Tongue (tissue), 3 donors: ENCODE measurements at places on chromosomes 5 and 9. TPM values are rescaled to one million over a fixed set of nuclear protein-coding genes. Genes with fewer than 3 reads are reported as not detected.

The SPEF2 gene
- total RNA-seq: 20.0 TPM

The PPP3R2 gene
- total RNA-seq: not detected

The LCN1 gene
- total RNA-seq: 373 TPM

The ISOC1 gene
- 35.7 TPM for total RNA-seq

The EXD3 gene
- total RNA-seq: 19.9 TPM

The STPG3 gene
- not detected for total RNA-seq

The CARD9 gene
- 4.3 TPM for total RNA-seq

The RNF38 gene
- total RNA-seq: 20.5 TPM

The ARID3C gene
- 0.31 TPM for total RNA-seq

The PCDHB10 gene
- 6.1 TPM for total RNA-seq

The BHMT2 gene
- total RNA-seq: 5.1 TPM

The TARS1 gene
- total RNA-seq: 112 TPM

The NUTM2G gene
- not detected for total RNA-seq

The MUSK gene
- 10.8 TPM for total RNA-seq

The INSYN2B gene
- 0.21 TPM for total RNA-seq

DNA sequence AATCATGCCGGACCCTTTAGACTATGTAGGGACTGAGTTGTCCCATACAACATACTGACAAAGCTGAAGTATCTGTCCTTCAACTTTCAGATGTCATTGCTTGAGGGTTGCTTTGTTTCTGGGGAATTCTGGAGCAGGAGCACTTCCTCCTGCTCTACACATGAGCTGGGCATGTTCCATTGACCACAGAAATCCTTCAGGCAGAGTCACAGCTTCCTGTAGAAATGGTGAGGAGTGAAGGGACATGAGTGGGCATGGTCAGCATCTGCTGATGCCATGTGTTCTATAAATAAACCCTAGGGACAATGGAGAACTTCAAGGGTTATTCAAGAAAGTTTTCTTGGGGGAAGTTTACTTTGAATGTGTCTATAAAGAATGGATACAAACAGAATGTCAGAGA lies 296.6 kb upstream of the FBXL7 start:
- DNase-seq: no peak

GRCh38 chr5:74394916-74395880 lies 245.3 kb downstream of the ENC1 start:
- no peak for DNase-seq

GRCh38 chr9:14081745-14082144 lies 232.2 kb downstream of the NFIB start:
- no peak for DNase-seq

GRCh38 chr9:114777821-114778609 lies 27.8 kb downstream of the TNFSF15 start:
- no peak for DNase-seq

GRCh38 chr9:13351778-13352386 lies 72.4 kb upstream of the MPDZ start:
- DNase-seq: peak; percentile 87

DNA sequence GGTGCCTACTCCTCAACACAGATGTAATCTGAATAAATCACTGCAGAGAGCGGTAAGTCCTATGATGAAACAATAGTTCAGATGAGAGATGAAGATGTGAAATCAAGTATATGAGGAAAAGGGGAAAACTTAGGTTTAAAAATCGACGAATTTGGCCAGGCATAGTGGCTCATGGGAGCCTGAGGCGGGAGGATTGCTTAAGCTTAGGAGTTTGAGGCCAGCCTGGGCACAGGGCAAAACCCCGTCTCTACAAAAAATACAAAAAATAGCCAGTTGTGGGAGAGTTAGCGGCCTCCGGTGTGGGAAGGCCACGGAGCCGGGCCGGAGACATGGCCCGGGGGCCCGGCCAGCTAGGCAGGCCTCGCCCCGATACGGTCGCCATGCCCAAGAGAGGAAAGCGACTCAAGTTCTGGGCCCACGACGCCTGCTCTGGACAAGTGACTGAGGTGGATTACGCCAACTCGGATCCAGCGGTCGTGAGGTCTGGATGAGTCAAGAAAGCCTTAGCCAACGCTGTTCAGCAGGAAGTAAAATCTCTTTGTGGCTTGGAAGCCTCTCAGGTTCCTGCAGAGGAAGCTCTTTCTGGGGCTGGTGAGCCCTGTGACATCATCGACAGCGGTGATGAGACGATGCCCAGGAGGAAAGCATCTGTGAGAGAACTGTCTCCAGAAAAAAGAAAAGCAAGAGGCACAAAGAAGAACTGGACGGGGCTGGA lies 62.8 kb upstream of the SUB1 start:
- no peak for DNase-seq

- no peak for DNase-seq
Measured at GRCh38 chr5:171242521-171242920, 66.5 kb upstream of the TLX3 start.

DNA sequence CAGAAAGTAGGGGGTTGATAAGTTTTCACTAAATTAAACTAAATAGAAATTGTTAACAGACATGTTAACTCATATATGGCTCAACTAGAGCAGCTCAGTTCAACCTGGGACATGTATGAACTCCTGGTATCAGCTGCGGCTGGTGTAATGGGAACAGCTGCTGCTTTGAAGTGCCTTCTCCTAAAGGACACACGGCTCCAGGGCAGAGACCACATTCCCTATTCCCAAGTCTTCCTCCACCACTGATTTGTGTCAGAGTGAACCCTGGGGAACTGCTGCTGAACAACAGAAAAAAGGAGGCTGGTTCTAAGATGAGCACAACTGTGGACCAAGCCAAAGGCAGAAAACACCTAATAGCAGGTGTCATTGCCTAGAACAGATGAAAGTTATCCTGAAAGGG lies 71.1 kb downstream of the MAPKAP1 start:
- DNase-seq: peak; percentile 43

- DNase-seq: peak; percentile 48
Measured at GRCh38 chr9:33619666-33620404, 95.8 kb downstream of the ANKRD18B start.

DNA sequence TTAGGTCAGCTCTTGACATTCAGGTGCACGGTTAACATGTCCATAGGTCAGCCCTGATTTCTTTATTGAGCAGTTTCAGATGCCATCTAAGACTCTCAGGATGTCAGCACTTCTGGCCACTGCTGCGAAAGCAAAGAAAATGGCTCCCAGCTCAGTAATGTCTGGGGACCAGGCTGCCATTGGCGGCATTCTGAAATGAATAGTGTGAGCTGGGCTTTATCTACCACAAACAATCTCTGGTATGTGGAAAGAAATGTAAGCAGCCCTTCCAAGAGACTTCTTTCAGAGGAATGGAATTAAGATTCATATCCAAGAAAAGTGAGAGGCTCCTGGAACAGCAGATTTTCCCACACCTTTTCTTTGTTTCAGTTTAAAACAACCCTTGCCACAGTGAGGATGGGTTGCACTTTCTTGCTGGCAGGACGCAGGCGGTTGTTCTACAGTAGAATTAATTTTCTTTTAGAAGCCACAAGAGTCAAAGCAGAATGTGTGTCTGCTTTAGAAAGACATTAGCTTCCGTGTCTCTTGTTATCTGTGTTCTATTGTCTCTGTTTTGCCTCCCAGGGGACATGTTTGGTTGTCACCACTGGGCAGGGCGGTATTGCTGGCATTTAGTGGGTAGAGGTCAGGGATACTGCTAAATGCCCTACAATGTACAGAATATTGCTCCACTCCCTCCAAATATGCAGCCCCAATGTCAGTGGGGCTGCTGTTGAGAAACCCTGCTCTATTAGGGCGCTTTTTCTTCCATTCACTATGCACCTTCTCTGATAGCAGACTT lies 149.9 kb upstream of the ANKH start:
- DNase-seq: no peak

- no peak for DNase-seq
Measured at GRCh38 chr5:83025690-83026478, 51.3 kb downstream of the TMEM167A start.

DNA sequence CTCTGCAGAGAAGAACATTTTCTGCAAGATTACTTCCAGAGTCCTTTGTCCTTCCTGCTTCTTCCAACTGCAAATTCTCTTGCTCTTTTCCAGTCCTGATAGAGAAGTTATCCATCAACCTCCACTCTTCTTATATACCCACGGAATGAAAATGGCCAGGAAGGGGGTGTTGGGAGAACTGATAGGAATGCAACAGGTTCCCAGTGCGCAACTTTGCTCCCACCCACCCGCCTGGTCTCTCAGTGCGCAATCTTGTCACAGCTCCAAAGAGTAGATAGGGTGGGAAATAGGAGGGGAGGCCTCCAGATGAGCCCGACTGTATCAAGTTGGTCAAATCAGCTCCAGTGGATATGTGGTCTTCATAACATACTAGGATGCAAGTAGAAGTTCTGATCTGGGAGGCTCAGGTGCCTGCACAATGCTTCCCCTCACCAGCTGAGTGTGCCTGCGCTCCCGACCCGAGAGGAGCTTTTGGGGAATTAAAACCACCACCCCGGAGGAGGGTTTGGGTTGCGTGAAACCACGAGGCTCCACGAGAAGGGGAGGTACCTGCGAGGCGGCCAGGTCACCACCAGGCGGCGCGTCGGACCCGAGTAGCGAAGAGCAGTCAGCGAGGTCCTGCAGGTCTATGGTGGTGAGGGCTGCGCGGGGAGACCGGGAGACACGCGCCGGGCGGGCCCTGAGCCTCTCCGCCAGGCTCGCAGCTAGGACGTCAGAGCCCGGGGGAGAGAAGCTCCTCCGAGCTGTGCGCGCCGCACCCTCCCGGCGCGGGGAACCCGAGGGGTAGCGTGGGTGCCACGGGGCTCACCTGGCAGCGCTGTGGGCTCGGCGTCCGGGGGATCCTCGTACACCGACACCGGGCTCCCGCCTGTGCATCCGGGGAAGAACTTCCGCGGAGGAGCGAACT lies 835 bp downstream of the MCIDAS start:
- DNase-seq: peak; percentile 81

DNA sequence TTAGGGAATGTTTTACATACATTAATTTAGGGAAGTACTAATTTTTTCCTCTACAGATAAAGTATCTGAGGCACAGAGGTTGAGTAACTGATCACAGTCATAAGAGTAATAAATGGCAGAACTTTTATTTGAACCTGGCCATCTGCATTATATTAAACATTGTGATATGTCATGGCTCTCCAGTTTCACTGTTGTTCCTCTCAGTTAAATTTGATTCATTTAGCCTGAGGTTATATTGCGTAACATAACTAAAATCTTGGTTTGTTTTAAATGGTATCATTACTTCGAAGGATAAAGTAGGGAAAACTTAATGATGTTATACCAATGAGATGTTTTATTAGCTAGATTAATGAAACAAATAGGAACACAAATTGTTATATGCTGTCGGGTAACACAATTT lies 284.4 kb downstream of the KDM4C start:
- no peak for DNase-seq

- DNase-seq: no peak
Measured at GRCh38 chr5:38927470-38927869, 81.7 kb downstream of the OSMR start.

DNA sequence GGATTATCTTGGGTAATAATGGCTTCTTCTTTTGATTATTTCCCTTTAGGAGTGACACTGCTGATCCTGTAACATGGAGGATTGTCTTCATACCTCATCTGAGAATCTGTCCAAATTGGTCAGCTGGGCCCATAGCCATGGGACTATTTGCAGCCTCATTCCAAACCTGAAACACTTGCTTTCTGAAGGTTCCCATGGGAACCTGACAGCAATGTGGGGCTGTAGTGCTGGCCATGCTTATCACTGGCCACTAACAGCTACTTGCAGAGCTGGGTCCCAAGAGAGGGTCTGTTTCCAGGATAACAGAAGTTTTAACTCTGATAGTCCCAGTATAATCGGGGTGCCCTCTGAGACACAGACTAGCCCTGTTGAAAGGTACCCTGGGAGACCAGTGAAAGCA lies 87.4 kb downstream of the KIAA1958 start:
- DNase-seq: no peak

DNA sequence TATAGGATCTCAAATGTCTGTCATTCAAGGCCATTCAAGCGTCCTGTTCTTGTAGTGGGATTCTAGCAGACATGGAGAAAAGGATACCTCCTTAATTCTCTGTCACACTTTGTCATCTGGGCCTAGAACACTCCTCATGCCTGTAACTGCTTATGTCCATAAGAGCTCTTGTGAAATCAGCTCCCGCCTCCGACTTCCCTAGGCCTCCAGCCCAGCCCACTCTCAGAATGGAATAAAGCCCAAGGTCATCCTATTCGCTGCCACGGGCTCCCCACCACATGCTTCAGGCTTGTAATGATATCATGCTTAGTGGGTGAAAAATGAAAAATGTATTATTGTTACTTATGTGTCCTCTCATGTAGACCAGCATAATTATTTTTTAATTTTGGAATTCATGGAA lies 632.5 kb downstream of the ISL1 start:
- no peak for DNase-seq

- peak; percentile 12 for DNase-seq
Measured at GRCh38 chr5:73693573-73694061, 67.6 kb downstream of the ARHGEF28 start.

DNA sequence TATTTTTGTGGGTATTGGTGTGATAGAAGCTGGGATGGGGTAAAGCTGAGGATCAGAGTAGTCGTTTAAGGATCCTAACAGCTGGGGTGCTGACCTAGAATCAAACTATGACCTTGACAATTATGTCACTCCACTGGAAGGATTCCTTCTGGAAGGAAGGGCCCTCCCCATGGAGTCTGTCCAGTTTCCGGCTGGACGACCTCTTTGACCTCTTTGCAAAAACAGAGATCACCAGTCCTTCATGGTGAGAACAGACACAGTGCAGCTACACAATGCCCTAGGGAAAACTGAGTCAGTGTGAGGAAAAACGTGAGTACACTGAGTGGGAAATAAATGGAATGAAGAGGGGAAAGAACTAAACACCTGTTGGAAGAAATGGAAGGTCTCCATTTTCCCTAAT lies 445.6 kb downstream of the MAT2B start:
- DNase-seq: no peak

DNA sequence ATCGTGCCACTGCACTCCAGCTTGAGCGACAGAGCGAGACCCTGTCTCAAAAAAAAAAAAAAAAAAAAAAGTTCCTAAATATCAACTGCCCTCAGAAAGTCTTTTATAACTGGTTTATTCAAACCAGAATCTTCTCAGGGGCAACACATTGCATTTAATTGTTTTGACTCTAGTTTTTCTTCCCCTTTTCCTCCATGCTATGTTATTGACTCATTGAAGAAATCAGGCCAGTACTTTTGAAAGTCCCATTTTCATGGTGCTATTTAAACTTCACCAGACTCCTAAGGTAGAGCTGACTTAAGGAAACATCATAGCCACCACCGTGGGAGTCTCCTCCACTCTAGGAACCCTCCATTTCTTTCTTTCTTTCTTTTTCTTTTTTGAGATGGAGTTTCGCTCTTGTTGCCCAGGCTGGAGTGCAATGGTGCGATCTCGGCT lies 83.1 kb upstream of the IL6ST start:
- no peak for DNase-seq

GRCh38 chr5:89756955-89757354 lies 652.6 kb downstream of the CETN3 start:
- DNase-seq: peak; percentile 12

GRCh38 chr9:36928670-36929349 lies 105.3 kb downstream of the PAX5 start:
- no peak for DNase-seq

- no peak for DNase-seq
Measured at GRCh38 chr5:8897316-8897715, 648.6 kb downstream of the SEMA5A start.

- DNase-seq: no peak
Measured at GRCh38 chr5:32051796-32052195, 122.3 kb downstream of the GOLPH3 start.

- DNase-seq: no peak
Measured at GRCh38 chr9:111454751-111455150, 29.4 kb downstream of the ECPAS start.
